BJ (cell line): ENCODE measurements at places on chromosomes 7 and 10.

DNA sequence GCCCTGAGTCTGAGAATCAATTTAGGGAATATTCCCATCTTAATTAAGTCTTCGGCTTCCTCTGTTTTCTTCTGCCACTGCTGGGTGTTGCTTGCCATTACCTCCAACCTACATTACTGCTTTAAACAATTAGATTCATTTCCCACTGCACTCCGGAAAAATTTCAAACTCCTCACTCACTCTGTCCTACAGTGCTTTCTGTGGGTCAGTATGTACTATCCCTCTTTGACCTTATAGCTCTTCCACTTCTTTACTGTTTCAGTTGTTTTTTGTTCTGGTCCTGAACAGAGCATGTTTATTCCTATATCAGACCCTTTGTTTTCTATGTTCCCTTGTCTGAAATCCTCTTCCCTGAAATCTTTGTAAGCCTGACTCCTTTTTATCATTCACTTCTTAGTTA lies 160.6 kb downstream of the MAGI2 start:
- no peak for DNase-seq

DNA sequence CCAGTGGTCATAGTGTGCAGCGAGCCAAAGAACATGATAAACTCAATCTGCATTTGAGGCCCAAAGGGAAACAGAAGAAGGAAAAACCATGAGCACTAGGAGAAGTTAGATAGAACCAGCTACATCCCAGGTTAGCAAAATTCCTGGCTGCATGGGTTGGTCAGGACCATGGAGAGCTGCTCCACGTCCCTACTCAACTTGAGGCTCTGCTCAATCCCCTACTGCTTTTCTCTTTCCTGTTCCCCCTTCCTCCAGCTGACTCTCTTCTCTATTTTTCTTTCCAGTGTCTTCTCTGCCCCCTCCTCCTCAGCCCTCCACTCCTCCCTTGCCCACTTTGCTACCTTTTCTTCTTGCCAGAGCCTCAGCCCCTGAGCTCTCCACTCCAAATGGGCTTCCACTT lies 21.9 kb upstream of the VSIR start:
- DNase-seq: no peak

- peak; percentile 83 for DNase-seq
Measured at GRCh38 chr10:78952686-78953085, 116.1 kb upstream of the ZMIZ1 start.

DNA sequence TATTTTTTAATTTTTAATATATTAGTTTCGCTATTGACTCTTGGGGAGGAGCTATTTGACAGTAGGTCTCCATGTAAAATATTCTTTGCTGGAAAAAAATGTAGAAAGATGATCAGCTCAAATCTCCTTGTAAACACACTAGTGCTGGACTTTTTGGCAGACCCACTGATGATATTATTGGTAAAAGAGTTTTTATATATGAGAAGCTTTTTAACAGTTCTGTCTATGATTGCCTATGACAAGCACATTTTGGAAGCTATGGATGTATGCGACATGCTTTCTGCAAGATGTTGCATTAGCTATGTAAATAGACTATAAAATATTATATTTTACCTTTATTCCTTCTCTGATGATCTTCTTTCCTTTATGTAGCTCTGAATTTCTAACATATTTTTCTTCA lies 928.5 kb downstream of the DNAJB9 start:
- no peak for DNase-seq

DNA sequence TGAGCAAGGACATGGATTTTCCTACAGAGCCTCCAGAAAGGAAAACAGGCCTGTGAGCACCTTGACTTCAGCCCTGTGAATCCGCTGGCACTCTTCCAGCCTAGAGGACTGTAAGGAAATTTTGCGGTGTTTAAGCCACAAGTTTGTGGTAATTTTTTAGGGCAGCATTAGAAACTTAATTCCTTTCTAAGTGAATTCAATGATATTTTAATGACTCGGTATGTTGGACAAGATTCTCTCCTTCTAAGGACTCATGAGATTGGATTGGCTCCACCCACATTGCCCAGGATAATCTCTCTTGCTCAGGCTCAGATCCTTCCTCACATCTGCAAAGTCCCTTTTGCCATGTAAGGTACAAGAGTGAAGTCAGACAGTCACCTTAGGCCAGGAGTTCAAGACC lies 4.5 kb downstream of the LYZL2 start:
- no peak for DNase-seq

DNA sequence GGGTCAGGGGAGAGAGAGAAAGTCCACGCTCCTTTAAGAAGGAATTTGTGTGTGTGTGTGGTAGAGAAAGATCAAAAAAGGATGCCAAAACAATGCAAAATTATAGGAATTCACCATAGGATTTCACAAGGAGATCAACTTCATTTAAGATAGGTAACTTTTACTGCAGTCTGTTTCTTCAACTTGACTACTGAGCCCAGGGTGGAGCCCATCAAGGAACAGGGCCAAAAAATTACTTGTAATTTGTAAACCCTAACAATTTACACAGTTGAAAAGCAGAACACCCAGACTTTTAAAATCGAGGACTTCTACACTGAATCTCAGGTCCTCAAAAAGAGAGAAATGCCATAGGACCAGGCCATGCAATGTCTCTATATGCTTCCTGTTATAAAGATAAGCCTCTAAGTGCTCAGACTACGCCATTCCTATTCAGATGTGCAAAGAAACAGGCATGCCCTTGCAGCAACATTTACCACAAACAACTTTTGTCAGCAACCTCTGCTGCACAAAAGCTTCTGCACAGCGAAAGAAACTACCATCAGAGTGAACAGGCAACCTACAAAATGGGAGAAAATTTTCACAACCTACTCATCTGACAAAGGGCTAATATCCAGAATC lies 10.6 kb upstream of the GIMAP4 start:
- DNase-seq: no peak

DNA sequence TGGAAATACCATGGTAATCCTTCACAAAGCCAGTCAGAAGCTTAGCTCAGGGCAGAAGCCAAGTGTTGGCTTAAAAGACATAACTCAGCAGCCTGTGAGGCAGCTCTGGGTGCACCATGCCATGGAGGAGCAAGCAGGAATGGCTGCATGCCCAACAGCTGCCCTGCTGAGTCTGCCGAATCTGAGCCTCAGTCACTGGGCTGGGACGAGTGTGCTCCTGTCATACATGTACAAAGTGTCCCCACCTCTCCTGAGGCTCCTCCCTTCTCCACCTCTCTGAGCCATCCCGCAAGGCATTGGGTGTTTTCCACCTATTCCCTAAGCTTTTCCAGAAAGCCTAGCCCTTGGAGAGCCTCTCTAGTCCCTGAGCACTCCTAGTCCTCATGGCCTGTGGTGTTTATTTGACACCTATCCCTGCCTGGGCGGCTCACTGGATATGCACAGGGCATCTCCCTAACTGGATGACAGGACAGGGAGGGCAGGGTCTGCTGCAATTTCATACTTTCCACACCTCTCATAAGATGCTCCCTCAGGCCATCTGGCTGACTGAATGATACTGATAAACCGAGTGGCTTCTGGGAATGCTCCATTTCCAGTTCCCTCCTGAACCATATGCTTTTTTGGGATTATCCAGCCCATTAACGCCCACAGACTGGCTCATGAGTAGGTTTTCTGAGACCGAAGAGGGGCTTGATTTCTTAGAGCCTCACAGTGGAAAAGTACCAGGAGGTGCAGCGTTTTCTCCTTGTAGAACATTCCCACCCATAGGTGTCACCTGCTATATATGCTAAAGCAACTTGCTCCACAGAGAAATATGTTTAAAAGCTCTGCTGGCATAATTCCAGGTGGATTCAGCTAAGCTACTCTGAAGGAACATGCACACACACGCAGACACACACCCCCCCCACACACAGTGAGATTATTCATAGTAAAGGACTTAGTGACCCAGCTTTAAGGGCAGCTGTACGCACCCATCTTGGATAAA lies 199.3 kb downstream of the SNX10 start:
- DNase-seq: no peak

GRCh38 chr7:45921699-45922519 lies 837 bp upstream of the IGFBP3 start:
- no peak for DNase-seq

GRCh38 chr7:102888561-102889233 lies 24.1 kb upstream of the LRRC17 start:
- no peak for DNase-seq

GRCh38 chr10:63497321-63497720 lies 23.9 kb upstream of the REEP3 start:
- DNase-seq: no peak
